D341Med (cell line): ENCODE measurements at places on chromosomes 3 and 15.

- DNase-seq: no peak
These were observed 107.1 kb downstream of the DGKG start for GRCh38 chr3:186254676-186255650.

- no peak for DNase-seq
These were observed 356.3 kb downstream of the ZBTB20 start for GRCh38 chr3:114790752-114791151.

DNA sequence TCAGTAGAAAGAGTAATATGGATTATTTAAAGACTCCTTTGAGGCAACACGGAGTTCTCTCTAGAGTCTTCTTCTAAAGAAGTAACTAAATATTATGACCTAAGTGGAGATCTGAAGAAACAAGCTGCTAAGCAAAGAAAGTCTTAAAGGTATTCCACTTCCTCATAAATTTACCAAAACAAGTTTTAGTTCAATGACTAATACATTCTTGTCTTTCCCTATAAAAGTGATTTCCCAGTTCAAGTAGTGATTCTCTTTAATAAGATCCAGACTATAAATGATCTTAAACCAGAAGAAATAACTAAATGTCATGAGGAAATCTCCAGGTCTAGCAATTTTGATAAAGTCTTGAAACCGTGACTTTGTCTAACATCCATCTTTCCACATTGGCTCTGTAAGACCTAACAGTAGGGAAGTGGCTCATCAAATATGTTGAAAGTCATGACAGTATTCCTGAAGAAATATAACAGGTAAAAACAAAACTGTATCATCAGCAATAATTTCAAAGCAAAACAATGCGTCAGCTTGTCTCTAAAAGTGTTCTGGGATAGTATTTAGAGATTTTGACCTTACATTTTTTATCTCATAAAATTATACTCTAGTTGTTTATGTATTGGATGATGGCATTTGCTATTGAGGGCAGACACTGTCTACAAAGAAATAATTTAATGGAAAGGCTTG, 51.8 kb upstream of the NEDD4 start:
- DNase-seq: no peak

DNA sequence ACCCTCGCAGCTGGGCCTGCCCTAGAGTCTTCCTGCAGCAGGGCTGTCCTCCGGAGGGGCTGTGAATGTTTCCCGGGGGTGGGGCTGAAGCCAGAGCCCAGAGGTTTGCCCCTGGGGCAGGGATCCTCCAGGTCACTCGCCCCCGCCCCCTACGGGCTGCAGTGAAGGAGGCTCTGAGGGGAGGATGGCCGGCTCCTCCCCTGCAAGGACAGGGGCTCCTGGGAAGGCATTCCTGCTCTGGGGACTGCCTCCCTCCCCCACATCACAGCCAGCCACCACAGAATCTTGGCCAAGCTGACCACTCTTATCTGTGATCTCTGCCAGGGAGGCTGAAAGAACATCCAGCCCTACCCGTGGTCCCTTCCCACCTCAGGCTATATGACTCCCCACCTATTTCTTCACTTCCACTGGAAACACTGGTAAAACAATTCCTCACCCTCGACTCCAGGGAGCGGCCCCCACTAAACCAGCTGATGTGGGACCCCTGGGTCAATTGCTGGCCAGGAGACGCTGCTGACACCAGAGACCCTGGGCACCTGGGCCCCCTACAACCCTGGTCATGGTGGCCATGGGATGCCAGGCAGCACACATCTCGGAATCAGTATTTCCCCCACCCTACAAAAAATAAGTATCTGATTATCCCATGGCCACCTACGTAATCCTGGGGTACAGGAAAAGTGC, 66.0 kb downstream of the HMCES start:
- no peak for DNase-seq

- peak; percentile 24 for DNase-seq
These were observed 4.9 kb upstream of the ACKR4 start for GRCh38 chr3:132592216-132592615.

GRCh38 chr3:64163019-64163754, 62.1 kb downstream of the PRICKLE2 start:
- peak; percentile 57 for DNase-seq

GRCh38 chr3:46684891-46685290, 8.6 kb downstream of the ALS2CL start:
- no peak for DNase-seq
